Nephron progenitor cell (in vitro differentiated cells): ENCODE measurements at places on chromosomes 12 and 14.

- no peak for DNase-seq
These were observed 31.2 kb downstream of the FIGNL2 start for GRCh38 chr12:51817027-51817953.

DNA sequence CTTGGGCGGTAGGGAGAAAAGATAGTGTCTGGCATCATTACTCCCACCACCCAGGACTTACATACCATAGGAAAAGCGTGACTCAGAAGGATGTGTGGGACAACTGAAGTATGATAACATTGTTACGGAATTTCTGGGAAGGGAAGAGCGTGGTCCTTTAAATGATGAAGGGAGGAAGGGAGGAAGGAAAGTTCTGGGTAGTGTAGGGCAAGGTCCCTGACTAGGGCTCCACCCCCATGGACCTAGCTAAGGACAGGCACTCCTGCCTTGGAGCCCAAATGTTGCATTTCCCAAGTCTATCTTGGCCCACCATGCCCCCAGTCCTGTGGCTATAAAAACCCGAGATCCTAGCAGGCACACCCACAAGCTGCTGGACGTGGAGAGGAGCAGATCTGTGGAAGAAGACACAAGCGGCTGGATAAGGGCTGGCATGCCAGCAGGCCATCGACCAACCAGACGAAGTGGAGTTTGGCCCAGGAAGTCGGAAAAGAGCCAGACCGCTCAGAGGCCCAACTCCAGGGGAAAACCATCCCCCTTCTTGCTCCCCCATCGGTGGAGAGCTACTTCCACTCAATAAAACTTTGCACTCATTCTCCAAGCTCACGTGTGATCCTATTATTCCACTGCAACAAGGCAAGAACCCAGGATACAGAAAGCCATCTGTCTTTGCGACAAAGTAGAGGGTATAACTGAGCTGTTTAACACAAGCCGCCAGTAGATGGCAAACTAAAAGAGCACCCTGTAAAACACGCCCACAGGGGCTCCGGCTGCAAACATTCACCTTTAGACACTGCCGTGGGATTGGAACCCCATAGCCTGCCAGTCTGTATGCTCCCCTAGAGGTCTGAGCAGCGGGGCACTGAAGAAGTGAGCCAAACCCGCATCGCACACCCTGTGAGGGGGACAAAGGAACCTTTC is 23.0 kb upstream of the RAB21 start:
- no peak for DNase-seq

DNA sequence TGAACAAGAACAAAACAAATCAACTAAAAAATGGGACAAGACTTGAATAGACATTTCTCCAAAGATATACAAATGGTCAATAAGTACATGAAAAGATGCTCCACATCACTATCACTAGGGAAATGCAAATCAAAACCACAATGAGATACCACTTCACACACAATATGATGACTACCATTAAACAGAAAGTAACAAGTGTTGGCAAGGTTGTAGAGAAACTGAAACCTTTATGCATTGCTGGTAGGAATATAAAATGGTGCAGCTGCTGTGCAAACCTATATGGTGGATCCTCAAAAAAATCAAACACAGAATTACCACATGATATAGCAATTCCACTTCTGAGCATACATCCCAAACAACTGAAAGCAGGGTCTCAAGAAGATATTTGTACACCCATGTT is 5.2 kb downstream of the SMAGP start:
- DNase-seq, result no peak

GRCh38 chr14:57864659-57865058 is 1.2 kb downstream of the SLC35F4 start:
- no peak for DNase-seq

- DNase-seq, result no peak
These were observed 515.7 kb downstream of the MED13L start for GRCh38 chr12:115761784-115762183.

- no peak for DNase-seq
These were observed 56.2 kb downstream of the PPHLN1 start for GRCh38 chr12:42382013-42382696.

GRCh38 chr12:127899971-127900370 is 367.0 kb upstream of the TMEM132C start:
- DNase-seq, result peak; percentile 2

DNA sequence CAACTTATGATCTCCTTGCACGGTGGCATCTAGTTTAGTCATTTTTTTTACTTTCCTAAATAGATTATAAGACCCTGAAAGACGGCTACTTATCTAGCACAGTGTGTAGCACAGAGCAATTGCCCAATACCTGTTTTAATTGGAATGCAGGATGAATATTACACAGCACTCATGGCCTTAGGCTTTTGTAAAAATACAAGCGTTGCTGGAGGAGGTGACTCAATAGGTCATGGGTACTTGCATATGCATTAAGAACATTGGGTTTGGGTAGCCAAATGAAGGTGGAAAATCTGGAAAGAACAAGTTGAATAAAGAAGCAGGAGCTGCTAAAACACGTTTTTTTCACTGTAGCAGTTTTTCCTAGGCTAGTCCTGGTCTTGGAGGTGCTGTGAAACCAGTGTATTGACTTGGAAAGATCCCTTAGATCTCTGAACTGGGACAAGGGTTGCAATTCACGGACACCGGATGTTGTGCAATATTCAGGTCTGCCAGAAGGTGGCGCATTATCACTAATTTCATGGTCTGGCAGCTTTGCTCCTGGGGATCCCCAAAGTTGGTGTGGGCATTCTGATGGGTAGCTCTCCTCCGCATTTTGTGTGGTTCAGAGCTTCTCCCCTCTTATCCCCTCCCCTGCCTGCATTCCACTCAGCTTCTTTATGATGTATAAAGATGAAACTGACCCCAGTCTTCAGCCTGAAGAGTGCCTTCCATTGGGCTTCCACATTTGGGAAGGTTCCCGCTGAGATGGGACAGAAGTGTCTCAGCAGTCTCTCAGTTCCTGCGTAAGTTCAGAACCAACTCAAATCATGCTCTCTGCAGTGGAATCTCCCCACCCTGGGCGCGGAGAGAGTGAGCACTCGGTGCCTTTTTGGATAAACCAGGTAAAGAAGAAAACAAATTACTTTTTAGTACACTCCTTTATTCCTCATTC is 278.3 kb downstream of the NRXN3 start:
- DNase-seq, result peak; percentile 71

DNA sequence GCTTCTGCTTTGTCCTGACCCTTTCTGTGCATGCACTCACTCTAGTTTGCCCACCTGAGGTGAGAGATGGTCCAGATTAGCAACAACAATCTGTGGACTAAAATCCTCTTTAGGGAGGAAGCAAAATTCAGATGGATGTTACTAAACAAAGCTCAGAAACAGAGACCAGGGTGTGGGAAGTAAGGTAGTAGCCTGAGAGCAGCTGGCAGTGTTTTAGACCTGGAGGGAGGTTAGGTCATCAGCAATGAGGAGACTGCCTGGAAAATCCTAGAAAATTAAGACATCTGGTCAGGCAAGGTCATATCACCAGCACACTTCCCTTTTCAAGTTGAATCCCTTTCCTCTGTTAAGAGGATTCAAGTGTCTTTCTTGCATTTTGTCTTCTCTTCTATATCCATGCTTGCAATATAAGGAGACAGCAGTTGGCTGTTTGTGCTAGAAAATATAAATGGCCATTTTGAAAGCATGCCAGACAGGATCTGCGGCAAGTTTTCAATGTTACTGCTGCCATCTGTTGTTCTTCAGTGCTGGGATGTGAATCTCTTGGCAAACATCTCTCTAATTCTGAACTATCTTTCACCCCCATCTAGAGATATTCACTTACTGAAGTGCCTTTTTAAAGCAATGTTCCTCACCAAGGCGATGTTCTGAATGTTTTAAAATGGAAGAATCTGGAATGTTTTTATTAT is 266.4 kb downstream of the NAV3 start:
- DNase-seq, result no peak

DNA sequence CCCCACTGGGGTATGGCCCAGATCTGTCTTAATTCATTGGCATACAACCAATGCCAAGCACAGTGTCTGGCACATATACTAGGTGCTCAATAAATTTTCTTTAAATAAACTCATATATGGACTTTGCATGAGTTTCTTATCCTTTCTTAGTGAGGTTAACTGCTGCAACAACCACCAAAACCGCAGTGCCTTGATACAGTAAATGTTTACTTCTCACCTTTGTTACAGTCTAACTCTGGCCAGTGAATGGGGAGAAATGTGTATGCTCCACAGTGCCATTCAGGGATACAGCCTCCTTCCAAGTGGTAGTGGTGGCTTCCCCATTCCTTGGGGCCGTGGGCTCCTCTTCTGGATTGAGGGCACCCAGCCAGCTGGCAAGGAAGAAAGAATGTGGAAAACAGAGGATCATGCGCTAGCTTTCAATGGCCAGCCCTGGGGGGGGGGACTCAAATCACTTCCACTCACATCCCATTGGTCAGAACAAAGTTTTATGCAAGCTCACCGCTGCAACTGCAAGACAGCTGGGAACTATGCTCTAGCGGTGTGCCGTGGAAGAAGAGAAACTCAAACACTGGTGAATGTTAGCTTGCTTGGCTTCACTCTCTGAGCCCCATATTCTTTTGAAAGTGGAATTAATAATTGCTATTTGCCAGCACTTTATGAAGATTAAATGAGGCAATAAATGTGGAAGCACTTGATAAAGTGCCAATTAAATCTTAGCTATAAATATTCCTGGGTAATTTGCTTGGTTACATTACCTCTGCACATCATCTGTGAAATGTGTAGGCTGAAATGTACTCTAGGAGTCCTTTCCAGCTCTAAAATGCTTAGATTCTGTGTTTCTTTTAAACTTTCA is 51.0 kb upstream of the SOCS2 start:
- no peak for DNase-seq

DNA sequence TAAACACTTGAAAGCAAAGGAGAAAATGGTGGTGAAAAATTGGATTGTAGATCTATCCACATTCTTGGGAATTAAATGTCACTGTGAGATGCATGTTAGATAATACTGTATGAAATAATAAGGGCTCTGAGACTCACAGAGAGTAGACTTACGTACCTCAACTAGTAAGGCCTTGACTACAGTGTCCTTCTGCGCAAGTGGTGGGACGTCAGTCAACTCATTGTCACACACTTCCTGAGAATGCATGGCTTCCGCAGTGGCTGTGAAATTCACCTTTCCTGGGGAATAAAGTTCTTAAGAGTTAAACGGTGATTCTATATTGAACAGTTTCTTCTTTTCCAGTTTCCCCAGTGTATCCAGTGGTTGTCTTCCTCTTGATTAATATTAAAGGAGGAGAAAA is 32.6 kb upstream of the PZP start:
- DNase-seq, result no peak

DNA sequence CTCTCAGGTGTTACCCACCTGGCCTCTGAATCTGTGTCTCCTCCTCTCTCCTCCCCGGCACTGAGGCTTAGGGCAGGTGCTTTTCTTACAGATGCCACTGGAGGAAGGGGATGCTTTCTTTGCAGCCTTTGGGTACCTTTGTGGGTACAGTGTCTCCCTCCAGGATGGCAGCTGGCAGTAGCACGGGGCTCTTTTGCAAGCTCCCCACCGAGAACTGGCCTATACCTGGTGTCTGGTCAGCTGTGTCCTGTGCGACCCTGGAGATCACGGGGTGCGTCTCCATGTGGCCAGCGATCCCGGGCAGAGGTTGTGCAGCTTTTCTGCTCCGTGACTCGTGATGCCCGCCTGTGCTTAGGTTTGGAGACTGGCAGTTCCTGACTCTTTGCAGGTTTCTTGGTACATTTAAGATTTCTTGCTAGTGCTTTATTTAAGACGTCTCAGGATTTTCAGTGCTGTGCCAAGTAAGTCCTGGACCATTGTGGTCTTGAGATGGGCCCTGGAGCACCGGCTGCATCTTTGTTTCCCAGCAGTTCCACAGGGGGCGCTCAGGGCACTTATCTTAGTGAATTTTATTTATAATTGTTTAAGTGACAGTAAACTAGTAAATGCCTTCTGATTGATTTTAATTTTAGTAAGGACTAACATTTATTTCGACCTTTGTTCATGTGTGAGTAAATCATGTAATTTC is 68.9 kb downstream of the DDX51 start:
- no peak for DNase-seq

DNA sequence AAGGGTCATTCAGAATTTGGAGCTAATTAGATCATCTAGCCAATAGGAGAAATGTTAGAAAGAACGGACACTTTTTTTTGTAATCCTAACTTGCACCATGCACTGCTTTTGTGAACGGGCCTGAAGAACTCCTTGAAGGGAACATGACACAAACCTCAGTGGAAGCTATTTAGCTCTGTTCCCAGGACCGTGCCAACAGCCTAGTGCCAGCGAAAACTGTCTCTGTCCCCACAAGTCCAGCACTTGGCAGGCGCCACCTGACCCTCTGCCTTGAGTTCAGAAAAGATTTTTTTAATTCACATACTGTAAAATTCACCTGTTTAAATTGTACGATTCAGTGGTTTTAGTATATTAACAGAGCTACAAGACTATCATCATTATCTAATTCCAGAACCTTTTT is 31.3 kb upstream of the KCNA5 start:
- no peak for DNase-seq

DNA sequence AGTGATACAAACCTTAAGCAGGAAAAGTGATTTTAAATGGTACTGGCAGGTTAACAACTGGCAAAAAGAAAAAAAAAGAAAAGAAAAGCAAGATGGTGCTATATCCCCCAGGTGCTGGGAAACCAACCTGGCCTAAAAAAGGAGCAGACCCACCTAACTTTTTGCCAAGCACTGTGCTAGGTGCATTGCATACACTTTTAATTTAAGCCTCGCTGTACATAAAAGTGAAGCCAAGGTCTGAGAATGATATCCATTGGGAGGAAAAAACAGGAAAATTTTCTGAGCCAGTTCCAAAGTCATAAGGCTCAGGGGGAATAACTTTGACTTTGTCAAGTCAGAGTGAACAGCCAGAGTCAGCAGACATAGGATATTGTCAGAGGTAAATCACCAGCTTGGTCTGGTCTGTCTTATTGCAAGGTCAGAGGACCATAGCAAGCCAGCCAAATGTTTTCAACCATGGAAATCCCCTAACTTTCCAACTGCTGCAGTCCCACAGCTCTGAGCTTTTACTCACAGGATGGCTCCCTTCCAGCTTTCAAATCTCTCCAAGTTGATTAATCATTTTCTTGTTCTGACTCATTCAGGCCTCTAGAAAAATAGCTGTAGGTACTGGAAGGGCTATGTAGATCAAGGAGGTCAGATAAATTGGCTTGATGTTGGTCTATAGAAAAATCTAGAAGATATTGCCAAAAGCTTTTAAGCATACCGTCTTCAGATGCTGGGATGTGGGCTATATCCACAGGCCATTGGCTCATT is 412.9 kb downstream of the RAD51B start:
- DNase-seq, result no peak

DNA sequence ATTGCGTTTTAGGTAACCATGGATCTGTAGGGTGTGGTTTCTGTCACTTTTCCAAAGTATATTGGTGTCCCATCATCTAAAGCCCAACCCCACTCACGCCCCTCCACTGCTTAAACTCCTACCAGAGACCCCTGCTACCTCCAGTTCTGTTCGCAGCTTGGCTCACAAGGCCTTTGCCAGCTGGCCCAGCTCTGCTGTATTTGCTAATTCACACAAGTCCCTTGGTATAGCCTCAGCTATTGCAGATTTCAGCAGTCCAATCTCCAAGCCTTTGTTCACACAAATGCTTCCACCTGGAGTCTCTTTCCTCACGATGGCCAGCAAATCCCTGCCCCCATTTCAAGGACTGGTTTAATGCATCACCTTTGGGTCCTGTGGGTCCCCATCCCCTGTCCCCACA is 24.2 kb downstream of the ISCA2 start:
- no peak for DNase-seq

GRCh38 chr12:106317406-106318082 is 15.0 kb downstream of the TCP11L2 start:
- no peak for DNase-seq

- DNase-seq, result peak; percentile 6
These were observed 33.8 kb downstream of the STK38L start for GRCh38 chr12:27277846-27278260.

- no peak for DNase-seq
These were observed 128.0 kb upstream of the EEA1 start for GRCh38 chr12:93056971-93057535.
